ENCODE measurements at places on chromosomes 4 and X.

DNA sequence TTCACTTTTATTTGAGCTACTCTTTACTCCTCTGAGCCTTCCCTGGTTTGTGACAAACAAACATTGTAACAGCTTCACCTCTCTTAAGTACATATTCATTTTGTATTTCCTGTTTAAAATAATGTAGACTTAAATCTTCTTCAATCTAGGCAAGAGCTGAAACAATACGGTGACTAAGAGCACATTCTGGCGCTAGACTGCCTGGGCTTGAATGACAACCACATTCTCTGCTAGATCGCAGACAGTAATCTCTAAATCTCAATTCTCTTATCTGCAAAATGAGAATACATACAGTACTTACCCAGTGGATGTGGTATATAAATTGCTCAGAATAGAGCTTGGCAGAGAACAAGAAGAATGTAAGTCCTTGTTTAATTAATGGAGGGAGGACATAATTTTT is 144.8 kb downstream of the ARAP2 start:
- no peak for DNase-seq

GRCh38 chr4:113293674-113294073 is 244.2 kb downstream of the ANK2 start:
- DNase-seq, result no peak

DNA sequence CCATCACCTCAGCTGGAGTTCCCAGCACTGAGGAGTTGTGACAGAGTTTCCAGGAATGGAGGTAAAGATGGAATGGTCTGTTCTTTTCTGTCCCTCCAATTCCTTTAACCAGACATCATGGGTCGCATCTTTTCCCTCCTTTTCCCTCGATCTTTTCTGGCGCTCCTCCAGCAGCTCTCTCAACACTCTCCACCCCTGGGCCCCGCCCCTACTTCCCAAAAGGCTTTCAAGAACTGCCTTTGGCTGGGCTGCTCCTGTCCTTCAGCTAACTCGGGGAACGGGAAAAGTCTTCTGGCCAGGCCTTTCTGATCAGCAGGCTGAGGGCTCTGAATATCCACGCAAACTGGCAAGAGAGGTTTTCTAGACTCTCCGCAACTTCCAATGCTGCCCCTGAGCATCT is 34.0 kb downstream of the UTP14A start:
- DNase-seq, result no peak

GRCh38 chrX:153583433-153583832 is 15.5 kb downstream of the CCNQ start:
- DNase-seq, result no peak

DNA sequence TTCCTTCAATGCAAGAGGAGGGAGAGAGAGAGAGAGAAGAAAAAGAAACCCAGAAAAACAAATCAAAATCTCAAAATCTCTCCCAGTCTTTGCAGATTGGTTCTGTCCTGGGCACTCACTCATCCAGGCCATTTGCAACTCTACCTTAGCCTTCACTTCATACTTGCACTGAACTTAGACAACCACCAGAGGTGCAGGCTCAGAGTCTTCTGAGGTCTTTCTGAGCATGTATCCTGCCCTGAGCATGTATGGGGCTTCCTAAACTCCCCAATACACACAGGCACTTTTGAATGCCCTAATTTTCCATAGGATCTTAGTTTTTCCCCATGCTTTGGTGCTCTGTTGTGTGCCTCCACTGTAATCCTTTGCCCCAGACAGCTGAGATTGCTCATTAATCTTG is 2.9 kb downstream of the CFI start:
- no peak for DNase-seq

DNA sequence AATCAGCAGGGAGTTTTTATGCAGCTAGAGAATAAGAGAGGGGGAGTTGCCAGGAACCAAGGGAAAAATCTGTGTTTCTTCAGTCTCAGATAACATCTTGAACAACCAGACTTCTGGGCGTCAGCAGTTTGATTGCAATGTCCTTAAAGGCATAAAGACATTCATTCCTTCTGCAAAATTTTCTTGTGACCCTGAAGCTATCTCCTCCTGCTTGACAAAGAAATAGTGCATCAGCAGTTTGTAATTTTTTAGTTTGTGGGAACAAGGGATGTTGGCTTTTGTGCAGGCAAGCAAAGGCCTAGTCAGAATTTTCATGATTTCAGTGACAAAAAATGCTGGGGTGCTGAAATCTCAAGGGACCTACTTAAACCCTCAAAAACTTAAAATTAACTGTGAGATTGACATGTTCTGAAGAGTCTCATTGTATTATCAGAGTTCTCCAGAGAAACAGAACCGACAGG is 125.8 kb upstream of the UNC5C start:
- no peak for DNase-seq

GRCh38 chr4:91997045-91997444 is 306.7 kb upstream of the GRID2 start:
- no peak for DNase-seq

GRCh38 chr4:102438396-102439235 is 62.5 kb upstream of the NFKB1 start:
- DNase-seq, result no peak

DNA sequence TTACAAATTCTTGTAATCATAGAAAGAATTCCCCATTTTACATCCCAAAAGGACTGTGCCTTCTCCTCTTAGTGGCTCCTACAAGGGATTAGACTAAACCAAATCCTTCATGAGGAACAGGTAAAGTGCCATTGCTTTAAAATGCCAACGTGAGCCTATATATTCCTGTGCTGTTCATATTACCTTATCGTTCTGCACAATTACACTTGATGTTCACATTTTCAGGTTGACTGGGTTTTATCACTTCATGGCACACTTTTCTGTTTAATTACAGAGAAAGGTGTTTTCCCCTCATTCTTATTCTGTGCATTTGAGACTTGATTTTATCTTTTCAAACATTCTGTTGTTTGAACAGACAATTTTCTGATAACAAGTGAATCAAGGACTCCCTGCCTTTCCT is 645.6 kb upstream of the FTHL17 start:
- no peak for DNase-seq

GRCh38 chr4:142322996-142323395 is 523.1 kb downstream of the INPP4B start:
- no peak for DNase-seq

DNA sequence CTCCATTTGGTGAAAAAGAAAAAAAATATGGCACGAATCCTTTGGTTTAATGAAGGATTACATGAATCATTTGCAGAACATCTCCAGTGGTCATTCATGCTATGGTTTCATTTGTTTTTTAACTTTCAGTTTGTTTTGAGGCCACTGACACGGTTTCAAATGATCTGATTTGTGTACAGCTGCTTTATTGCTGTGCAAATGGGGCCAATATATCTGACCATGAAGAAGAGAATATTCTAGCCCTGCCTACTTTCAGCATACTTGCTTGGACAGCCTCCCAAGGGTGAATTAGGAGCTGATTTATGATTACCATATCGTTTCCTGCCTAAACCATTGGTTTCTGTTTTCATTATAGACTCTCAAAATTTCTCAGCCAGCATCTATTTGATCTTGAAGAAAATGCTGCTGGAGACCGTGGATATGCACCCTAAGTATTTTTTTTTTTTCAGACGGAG is 30.7 kb downstream of the SPARCL1 start:
- DNase-seq, result no peak

- DNase-seq, result no peak
Observed at GRCh38 chr4:155377276-155377675, 511 bp upstream of the MAP9 start.

GRCh38 chr4:78971776-78972175 is 32.5 kb upstream of the PAQR3 start:
- no peak for DNase-seq

DNA sequence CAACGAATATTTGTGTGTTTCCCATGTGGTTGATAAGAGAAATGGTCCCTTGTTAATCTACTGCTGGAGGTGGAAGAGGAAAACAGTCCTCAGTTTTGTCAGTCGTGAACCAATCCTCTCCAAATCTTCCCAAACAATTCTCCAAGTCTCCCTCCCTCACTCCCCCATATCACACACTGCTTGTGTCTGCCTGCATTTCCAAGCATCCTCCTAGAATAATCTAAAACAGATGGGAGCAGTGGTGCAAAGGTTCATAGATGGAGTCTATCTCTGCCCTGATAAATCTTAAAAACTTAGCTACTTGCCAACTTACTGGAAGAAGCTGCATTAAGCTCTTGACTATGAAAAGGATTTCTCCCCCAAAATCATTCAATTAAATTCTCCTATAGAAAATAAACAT is 43.7 kb upstream of the SH3KBP1 start:
- no peak for DNase-seq

GRCh38 chr4:75973766-75974165 is 17.0 kb downstream of the SDAD1 start:
- no peak for DNase-seq

DNA sequence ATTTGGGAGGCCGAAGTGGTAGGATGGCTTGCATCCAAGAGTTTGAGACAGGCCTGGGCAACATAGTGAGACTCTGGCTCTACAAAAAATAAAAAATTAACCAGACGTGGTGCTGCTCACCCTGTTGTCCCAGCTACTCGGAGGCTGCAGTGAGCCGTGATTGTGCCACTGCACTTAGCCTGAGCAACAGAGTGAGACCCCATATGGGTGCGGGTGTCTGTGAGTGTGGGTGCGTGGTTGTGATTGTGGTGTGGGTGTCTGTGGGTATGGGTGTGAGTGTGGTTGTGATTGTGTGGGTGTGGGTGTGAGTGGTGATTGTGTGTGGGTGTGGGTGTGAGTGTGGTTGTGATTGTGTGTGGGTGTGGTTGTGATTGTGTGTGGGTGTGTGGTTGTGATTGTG is 114.6 kb downstream of the UBE2K start:
- no peak for DNase-seq

DNA sequence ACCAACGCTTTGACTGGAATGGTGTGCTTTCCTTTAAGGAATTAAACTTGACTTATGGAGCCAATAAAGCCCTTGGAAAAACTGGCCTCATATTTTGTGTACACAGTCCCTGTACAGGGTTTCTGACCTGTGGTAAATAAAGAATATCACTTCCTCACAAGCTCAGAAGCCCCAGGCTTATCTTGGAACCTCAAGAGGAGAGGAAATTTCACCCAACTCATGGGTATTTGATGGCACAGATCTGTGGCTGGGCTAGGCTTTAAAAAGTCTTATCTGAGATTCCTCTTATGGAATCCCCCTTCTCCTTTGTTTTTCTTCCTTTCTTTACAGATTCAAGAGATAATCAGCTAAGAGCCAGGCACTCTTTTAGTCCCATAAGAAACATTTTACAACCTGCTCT is 89.3 kb upstream of the USP38 start:
- no peak for DNase-seq

- DNase-seq, result no peak
Observed at GRCh38 chr4:184397516-184398163, 76.7 kb downstream of the IRF2 start.

GRCh38 chr4:11602606-11603340 is 174.1 kb upstream of the HS3ST1 start:
- DNase-seq, result no peak

DNA sequence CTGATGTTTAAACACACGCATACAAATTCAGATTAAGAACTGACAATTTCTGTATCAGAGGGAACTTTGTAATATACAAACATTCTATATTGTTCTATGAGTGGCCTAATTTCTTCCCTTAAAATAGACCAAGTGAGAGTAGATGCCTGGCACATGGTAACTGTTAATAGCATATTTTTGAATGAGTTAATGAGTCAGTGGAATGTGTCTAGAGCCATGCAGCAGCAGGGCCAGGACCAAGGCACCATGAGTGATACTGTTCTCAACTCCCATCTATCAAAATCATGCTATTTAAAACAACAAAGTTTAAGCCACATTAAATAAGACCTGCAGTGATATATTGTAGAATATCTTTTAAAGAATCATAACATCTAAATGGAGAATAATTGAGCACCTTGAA is 98.3 kb downstream of the ARHGAP24 start:
- DNase-seq, result no peak

DNA sequence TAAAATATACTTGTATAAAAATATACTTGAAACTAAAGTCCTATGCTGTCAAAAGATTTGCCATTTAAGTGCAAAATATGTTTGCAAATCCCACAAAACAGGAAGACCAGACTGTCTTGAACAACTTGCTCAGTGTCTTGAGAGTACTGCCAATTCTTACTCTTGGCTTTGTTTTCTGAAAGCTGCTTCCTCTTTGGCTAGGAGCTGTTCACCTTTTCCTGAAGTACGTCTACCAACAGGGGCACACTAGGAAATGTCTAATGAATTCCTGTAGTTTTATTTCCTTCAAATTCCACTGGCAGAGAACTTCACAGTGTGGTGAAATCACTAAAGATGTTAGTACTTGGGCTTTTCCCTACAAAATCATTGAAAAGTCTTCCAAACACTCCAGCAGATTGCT is 46.4 kb upstream of the ABCG2 start:
- DNase-seq, result no peak
